ENCODE measurements at places on chromosomes 2 and 18.

GRCh38 chr18:38047820-38048219 lies 482.2 kb upstream of the CELF4 start:
- no peak for DNase-seq

GRCh38 chr2:180360283-180360618 lies 353.2 kb upstream of the CWC22 start:
- no peak for DNase-seq

DNA sequence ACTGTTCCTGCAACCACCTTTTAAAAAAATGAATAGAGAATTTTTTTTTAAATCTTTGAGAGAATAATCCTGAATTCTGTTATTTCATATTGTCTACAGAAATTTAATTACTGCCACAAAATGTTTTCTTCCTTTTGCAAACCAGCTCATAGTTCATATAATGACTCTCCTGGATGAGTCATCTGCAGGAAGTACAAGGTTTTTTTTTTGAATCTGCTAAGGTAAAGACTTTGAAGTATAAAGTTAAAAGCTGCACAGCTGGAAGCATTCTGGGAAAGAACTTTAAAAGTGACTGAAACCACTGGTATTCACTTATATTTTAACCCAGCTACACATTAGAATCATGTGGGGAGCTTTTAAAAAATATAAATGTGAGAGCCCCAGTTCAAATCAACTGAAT lies 25.4 kb downstream of the SESTD1 start:
- DNase-seq: no peak

GRCh38 chr18:23573626-23574431 lies 12.5 kb downstream of the NPC1 start:
- no peak for DNase-seq

Data from NCI-H2227 treated with DMSO at 0.1 percent for 48 hours (cell line).